Activated B cell treated with CpG ODN at 0.5 μM for 24 hours (primary cell): ENCODE measurements at places on chromosomes 12 and 14.

GRCh38 chr12:69949311-69950002 lies 124.4 kb downstream of the MYRFL start:
- no peak for DNase-seq

GRCh38 chr14:92863286-92864080 lies 59.5 kb upstream of the CHGA start:
- no peak for DNase-seq

GRCh38 chr12:15688202-15688736 lies 100.9 kb downstream of the EPS8 start:
- DNase-seq = no peak

- no peak for DNase-seq
These were observed 11.8 kb downstream of the GCH1 start for GRCh38 chr14:54890788-54891187.

DNA sequence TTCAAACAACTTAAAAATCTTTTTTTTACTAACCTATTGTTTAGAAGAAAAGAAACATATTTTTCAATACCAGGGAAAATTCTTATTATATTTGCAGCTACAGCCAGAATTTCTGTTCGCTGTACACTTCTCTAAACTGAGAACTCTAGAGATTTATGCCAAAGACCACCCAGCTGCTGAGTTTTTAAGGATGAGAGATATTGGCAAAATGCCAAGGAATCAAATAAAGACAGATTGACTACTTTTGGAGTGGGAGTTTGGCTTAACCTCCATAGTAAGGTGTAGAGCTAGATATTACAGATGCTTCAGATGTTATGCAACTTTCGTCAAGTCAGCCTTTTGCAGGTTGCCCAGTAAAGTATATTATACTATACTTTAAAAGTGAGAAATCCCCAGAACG lies 71.8 kb downstream of the TTLL5 start:
- DNase-seq = no peak

- no peak for DNase-seq
These were observed 73.4 kb downstream of the C12orf42 start for GRCh38 chr12:103422328-103422727.

DNA sequence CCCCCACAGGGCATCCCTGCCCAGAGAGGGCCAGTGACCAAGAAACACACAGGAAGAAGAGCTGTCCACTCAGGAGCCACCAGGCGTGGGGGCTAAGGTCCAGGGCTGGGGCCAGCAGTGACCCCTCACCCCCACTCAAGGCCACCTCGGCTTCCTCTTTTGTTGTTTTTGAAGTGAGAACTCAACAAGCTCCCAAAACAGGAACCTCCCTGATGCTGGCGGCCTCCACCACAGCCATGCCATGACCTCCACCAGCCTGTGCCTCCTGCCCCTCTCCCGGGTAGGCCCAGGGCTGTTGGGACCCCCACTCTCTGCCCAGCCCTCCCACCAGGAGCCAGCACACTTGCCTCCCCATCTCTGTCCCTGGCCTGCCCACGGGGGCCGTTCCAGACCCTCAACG lies 7.8 kb downstream of the AKT1 start:
- DNase-seq = no peak

GRCh38 chr12:13135371-13136178 lies 32.1 kb upstream of the GSG1 start:
- no peak for DNase-seq

DNA sequence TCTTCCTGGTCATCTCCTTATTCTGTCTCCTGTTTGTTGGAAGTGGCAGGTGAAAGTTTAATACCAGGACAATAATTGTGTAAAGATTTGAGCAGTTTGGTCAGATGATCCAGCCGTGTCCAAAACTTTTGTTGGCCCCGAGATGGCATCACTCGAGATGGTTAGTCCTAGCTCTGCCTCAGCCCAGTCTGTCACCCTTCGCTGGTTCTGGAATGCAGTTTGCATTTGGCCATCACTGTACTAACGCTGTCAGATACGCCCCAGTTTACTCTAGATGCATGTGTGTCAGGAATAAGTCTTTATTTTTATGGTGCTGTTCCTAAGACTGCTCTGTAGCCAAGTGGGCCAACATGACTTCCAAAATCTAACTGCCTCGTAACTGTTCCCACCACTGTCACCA lies 79.6 kb downstream of the MOK start:
- no peak for DNase-seq

GRCh38 chr12:104600790-104601739 lies 144.3 kb downstream of the CHST11 start:
- DNase-seq = no peak

- DNase-seq = no peak
These were observed 349.7 kb downstream of the NRXN3 start for GRCh38 chr14:78519863-78520262.

DNA sequence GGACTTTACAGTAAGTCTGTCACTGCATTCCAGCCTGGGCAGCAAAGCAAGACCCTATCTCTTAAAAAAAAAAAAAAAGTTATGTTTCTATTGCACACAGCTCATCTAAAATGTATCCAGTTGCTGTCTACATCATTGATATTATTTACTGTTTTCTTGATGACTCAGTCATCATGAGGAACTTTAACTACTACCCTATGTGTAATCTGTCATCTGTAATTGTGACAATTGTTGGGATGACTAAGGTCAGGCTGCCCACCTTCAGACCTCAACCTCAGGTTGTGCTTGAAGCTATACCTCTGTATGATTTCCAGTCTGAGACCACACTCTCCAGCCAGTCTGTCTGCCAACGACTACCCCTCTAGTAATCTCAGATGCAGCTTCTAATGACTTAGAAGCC lies 15.3 kb downstream of the PPP1R13B start:
- DNase-seq = no peak

DNA sequence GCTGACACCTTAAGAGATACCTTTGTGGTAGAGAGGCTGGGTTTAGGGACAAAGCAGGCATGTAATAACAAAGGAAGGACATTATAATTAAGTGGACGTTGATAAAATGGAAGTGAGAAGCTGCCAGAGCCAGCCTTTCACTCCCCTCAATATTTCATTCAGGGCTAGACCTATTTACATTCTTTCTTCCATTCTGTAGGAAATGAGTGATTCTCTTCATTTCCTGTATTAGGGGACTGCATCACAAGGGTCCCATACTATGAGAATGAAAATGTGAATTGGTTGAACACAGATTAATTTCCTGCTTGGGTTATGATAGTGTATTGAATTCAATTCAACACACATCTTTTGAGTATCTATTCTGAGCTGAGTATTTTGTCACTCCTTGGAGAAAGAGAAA lies 143.0 kb downstream of the OTOGL start:
- DNase-seq = no peak

- no peak for DNase-seq
These were observed 58.1 kb upstream of the PLEKHG3 start for GRCh38 chr14:64646103-64646502.

DNA sequence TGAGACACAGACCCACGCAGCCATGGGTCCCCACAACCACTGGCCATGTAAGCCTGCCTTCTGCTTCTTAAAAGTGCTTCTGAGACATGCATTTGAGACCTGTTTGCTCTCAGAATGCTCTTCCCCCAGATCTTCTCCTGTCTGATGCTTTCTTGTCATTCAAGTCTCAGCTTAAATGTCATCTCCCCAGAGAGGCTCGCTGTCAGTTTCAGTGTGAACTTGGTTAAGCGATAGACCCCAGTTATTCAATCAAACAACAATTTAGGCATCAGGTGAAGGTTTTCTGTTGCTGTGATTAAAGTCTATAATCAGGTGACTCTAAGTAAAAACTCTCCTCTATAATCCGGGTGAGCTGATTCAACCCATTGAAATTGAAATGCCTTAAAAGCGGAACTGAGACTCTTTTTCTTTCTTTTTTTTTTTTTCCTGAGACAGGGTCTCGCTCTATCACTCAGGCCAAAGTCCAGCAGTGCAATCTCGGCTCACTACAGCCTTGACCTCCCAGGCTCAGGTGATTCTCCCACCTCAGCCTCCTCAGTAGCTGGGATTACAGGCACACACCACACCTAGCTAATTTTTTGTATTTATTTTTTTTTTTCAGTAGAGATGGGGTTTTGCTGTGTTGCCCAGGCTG lies 123.4 kb downstream of the KSR2 start:
- DNase-seq = no peak

DNA sequence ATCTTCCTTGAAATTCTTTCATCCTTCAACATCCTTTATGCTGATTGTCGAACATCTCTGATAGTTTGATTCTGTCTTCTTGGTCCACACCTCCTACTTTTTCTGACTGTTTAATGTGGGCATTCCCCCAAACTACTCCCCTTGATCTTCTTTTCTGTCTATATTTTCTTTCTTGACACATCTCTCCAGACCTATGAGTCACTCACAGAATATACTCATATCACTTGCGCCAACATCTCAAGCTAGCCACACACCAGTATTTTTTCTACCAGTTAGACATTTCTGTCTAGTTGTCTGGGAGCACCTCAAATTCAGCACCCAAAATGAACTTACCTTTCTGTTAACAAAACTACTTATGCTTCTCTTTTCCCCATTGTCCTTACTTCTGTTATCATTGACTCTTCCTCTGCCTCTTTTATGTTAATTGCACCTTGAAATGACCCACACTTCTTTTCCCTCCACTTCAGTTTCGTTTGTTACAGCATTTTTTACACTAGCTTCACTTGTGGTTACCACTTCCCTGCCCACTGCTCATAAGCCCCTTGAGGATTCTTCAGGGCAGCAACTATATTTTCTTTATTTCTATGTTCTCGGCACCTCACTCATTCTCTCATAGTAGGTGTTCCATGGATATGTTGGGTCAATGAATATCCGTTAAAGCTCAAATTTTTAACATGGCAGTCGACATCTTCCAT lies 33.5 kb downstream of the TSHR start:
- DNase-seq = no peak

- no peak for DNase-seq
These were observed 3.8 kb upstream of the ANO6 start for GRCh38 chr12:45212064-45212463.

GRCh38 chr14:72774141-72774540 lies 119.8 kb downstream of the DPF3 start:
- no peak for DNase-seq

DNA sequence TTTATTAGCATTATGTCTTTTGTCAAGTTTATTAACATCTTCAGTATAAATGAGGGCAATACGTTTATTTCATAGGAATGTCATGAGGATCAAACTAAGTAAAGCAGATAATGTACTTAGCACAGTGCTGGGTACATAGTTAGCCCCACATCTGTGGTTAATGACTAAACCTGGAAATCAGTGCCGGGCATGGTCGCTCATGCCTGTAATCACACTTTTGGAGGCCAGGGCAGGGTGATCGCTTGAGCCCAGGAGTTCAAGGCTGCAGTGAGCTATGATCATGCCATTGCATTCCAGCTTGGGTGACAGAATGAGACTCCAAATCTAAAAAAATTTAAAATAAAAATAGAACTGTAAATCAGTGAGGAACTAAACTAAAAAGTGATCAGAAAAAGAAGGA lies 44.8 kb upstream of the GUCY2C start:
- no peak for DNase-seq

DNA sequence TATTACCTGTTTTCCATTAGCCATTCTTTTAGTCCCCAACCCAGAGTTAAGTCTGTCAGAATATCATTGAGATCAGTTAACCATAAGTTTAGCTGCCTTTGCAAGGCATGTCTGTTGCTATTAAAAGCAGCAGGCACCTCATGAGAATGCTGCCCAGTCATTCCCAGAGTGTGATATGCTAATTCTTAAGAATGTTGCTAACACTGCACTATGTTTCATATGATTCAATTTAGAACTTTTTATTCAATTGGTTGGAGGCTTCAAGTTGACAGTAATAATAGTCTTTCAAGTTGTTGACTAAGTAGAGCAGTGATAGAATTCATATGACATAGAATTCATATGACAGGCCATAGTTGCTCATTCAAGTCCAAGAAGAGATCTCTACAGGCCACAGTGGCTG lies 292.3 kb downstream of the FUT8 start:
- DNase-seq = no peak

GRCh38 chr12:40730281-40730680 lies 38.0 kb downstream of the CNTN1 start:
- DNase-seq = no peak

DNA sequence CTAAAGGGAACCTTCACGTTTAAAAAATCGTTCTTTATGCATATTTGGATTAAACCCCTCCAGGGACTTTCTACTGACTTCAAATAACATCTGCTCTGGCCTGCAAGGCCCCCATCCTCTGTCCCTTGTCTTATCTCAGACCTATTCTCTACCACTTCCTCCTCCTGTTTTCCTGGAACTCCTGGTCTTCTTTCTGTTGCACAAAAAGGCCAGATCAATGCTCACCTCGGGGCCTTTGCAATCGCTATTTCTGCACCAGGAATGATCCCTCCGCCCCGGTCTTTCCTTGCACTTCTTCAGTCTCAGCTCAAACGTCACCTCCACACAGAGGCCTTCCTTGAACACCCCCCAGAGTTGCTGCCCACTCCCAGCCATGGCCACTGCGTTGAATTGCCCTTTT lies 57.6 kb upstream of the BEGAIN start:
- no peak for DNase-seq

DNA sequence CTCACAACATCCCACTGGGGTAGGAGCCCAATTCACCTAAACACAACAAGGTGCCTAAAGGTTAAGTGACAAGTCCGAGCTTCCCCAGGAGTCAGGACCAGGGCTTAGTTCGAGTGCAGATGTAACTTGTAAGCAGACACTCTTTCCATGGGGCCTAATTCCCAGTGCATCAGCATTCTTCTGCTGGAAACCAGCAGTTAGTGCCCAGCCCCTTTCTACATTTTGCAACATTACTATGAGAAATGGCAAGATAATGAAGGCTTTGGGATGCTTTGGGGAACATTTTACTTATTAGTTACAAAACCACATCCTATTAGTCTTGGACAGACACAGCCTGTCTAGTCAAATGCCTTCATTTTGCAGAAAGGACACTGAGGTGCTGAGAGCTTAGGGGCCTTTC lies 179.8 kb downstream of the CALM1 start:
- DNase-seq = no peak

- no peak for DNase-seq
These were observed 2.1 kb upstream of the TMEM263 start for GRCh38 chr12:106953352-106954250.

- no peak for DNase-seq
These were observed 37.6 kb downstream of the ACADS start for GRCh38 chr12:120763250-120763649.

DNA sequence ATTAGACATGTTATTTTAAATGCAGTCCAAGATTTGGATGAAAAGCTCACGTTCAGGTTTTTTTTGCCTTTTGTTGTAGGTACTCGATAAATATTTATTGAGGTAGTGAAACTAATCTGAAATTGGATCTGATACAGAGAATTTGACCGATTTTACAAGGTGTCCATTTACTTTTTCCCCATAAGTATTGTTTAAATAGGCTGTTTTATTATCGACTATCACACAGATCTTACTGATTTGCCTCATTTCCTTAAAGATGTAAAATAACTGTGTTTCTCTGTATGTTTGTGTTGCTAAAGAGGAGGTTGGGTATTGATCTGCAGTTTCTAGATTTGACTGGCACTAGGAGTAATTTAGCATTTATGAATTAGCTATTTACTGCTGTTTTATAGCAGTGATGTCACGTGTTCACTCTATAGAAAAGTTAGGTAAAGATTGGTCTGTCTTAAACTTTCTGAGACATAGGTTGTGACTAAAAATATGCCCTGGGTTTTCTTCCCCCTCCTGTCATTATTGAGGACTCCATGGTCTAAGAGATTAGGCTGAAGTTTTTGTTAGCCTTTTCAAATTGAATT lies 3.5 kb downstream of the RAP1B start:
- DNase-seq = no peak

- no peak for DNase-seq
These were observed 63.0 kb downstream of the SLC25A47 start for GRCh38 chr14:100386121-100386520.
